ENCODE measurements at places on chromosomes 7 and 10.

DNA sequence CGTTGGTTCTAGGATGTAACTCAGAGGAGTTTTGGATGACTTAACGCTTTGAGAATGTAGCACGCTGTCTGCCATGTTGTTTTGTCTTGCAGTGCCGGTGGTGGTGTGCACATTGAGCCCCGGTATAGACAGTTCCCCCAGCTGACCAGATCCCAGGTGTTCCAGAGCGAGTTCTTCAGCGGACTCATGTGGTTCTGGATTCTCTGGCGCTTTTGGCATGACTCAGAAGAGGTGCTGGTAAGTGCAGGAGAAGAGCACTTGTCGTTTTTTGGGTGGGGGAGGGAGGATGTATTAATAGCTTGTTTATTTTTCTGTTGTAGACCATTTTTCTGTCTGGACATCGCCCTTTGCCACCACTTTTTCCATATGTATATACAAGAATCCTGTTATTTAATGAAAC, 6.3 kb downstream of the NDUFB2 start:
- DNase-seq: no peak

- DNase-seq: no peak
Measured at GRCh38 chr7:134724606-134725005, 54.8 kb upstream of the CALD1 start.

DNA sequence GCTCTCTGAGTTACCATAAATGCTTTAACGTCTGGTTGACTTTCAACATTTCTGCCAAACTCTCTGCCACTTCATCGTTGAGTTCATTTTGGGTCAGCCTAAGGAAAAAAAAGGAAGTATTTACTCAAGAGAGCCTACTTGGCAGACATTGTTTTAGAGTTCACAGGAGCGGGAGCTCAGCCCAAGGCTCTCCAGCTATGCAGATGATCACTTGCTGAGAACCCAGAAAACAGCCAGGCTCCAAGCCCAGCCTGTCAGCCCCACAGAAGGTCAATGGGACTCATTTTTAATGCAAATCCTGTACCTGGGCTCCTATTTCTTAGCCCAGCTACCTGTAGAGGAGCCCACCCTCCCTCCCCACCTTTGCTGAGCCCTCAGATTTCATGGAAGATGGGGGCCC, 45.5 kb downstream of the NOD1 start:
- peak; percentile 65 for DNase-seq

DNA sequence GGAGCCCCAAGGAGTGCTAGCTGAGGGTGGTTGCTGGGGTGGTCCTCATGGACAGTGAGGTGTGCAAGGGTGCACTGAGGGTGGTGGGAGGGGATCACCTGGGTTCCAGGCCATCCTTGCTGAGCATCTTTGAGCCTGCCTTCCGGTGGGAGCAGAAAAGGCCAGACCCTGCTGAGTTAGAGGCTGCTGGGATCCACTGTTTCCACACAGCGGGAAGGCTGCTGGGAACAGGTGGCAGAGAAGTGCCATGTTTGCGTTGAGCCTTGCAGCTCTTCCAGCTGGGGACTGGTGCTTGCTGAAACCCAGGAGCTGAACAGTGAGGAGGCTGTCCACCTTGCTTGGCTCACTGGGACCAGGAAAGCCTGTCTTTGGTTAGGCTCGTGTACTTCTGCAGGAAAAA, 34.9 kb downstream of the PRF1 start:
- no peak for DNase-seq

- DNase-seq: no peak
Measured at GRCh38 chr10:91347529-91347928, 62.6 kb upstream of the HECTD2 start.

- no peak for DNase-seq
Measured at GRCh38 chr7:44574287-44574872, 672 bp upstream of the DDX56 start.

DNA sequence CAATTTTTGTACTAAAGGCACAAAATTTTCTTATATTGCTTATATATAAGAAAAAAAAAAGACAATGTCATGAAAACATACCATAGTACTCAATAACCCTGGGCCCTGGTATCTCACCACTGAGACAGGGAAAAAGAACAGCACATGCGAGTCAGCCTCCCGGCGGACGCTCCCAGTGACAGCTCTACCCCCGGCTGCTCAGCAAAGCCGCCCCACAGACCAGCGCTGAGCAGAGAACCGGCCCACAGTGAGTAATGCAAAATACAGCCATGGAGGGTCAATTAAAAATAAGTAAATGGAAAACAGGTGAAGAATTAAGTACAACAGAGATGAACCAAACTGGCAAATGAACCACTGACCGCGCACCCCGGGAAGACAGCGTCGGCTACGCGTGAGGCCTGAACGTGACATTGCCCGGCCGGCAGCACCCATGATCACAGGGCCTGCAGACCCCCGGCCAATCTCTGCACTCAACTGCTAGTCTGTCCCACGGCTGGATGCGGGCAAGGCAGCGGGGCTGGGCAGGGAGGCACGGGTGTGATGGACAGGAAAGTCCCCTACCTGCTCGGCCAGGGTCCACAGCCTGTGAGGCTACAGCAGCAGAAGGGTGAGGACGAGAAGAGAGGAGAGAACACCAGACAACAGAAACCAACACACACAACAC, 175.9 kb downstream of the ZMYND11 start:
- no peak for DNase-seq

- DNase-seq: no peak
Measured at GRCh38 chr10:119189811-119190282, 11.2 kb upstream of the PRDX3 start.

GRCh38 chr10:29811751-29812427, 177.1 kb upstream of the SVIL start:
- DNase-seq: peak; percentile 57

DNA sequence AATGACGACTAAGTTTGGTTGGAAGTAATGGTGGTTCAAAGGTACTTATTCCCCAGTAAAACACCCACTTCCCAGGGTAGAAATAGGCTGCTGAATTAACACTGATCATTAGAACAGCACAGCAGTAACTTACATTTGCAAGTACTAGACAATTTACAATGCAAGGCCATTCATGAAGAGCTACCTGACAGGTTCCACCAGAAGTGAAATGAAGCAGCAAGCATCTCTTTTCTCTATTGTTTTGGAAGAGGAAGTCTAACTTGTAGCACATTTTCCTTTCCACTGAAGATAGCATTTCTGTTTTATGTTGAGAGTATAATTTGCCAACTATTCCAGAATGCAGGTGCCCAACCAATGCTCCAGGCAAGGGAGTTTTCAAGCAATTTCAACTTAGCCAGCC, 145.9 kb downstream of the CREB5 start:
- no peak for DNase-seq

- DNase-seq: no peak
Measured at GRCh38 chr7:44709011-44709915, 39.4 kb upstream of the ZMIZ2 start.

GRCh38 chr7:4434306-4434705, 247.8 kb upstream of the FOXK1 start:
- DNase-seq: no peak

- DNase-seq: no peak
Measured at GRCh38 chr7:81268551-81268950, 349.7 kb upstream of the SEMA3C start.

DNA sequence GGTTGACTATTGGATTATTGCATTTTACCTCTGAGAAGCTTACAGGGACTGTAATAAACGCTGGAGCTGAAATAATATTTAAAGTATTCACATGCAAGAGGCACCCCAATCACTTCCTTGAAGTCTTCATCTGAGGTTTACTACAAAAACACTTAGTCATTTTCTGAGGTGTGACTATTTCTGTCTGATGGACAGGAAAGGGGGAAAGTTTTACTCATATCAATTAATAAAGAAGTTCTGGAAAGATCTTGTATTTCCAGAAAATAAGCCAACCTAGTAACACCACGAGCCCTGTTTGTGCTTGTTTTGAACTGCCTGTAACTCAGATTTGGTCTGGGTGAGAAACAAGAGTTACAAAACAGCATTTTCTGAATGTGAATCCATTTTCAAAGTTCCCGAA, 63.9 kb upstream of the PRKCQ start:
- no peak for DNase-seq

DNA sequence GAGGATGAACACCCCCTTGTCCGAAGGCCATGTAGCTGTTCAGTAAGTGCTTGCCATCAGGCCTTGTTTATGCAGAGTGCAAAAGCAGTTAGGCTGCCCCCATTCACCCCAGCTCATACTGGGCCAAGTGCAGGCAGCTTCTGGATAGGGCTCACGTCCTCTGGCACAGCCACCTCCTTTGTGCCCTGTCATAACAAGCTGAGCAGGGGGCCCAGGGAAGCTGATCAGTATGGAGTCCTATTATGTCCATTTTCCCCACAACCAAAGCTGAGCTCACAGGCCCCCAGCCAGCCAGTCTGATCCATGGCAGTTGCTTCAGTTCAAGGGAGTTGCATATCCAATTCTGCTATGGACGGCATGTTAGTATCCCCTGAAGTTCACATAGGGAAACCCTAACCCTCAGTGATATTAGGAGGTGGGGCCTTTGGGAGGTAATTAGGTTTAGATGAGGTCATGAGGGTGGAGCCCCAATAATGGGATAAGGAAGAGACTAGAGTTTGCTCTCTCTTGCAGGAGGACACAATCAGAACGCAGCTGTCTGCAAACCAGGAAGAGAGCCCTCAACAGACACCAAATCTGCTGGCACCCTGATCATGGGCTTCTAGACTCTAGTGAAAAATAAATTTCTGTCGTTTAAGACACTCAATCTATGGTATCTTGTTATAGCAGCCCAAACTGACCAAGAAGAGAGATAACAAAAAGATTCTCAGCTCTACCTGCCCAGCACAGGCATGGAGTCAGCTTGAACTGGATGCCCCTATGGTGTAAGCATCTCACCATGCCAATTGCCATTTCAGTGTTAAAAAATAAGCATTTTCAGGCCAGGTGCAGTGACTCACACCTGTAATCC, 155.9 kb downstream of the FGFR2 start:
- DNase-seq: no peak

GRCh38 chr10:60797200-60797599, 18.9 kb downstream of the CDK1 start:
- DNase-seq: no peak

GRCh38 chr7:150898475-150899011, 46.2 kb downstream of the AOC1 start:
- DNase-seq: peak; percentile 67

GRCh38 chr7:7272294-7272693, 90.0 kb downstream of the C1GALT1 start:
- DNase-seq: no peak
